ENCODE measurements at places on chromosomes 7 and 10.
A peak's percentile ranks its signal among the peaks of the same experiment; 100 is the strongest.

DNA sequence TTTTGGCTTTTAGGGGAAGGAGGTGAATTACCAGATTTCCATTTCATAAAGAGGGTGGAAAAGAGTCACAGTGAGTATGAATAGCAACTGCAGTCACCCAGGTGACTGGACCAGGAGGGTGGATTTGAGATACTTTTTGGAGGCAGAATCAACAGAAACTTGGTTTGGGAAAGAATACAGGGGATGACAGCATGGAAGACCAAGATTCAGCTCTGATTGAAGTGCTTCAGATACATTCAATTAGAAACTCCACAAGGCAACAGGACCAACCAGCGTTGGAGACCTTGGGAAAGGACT, 83.0 kb downstream of the SGMS1 start:
- DNase-seq = no peak

DNA sequence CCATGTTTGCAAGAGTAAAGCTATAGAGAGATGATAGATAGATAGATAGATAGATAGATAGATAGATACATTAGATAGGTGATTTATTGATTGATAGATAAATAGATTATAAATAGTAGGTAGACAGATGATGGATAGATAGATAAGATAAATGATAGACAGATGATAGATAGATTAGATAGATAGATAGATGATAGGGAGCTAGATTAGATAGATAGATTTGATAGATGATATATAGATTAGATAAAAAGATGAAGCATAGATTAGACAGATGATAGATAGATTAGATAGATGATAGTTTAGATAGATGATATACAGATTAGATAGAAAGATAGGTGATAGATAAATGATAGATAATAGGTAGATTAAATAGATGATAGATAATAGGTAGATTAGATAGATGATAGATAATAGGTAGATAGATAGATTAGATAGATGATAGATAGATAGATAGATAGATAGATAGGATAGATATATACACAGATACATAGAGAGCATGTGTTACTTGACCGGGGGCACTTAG, 243.3 kb upstream of the FOXK1 start:
- DNase-seq = no peak

GRCh38 chr10:64798297-64798696, 1277.1 kb downstream of the REEP3 start:
- no peak for DNase-seq

DNA sequence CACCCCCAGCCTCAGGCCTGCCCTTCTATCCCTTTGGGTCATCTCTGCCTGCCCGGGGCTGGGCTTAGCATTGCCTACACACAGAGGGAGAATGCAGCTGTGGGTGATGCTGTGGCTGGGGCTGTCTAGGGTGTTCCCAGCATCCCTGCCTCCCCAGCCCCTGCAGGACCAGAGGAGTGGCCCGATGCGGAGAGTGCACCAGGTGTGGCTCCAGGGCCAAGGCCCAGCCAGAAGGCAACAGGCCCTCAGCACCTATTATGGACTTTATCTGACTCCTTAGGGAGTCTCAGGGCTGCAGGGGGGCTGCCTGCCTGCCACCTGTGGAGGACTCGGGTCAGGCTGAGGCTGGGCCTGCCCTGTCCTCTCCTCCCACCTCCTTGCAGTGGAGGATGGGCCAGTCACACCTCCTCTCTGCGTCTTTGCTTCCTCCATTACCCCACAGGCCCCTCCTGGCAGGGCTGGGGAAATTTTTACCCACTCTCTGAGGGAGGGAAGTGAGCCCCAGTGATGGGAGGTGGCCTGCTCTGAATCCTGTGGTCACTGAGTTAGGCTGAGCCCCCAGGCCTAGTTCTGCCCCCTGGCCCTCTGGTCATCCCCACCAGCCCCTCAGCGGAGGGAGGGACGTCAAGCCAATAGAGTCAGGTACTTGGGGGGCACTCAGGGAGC, 92.9 kb upstream of the PCBD1 start:
- DNase-seq = no peak

GRCh38 chr10:63965846-63966245, 444.6 kb downstream of the REEP3 start:
- DNase-seq = no peak

- DNase-seq = peak; percentile 58
These were observed 62.2 kb downstream of the SAMD9 start for GRCh38 chr7:93055543-93056107.

GRCh38 chr10:102802920-102803534, 34.2 kb downstream of the CYP17A1 start:
- peak; percentile 98 for DNase-seq

- no peak for DNase-seq
These were observed 227.5 kb downstream of the LRMDA start for GRCh38 chr10:75658915-75659314.

DNA sequence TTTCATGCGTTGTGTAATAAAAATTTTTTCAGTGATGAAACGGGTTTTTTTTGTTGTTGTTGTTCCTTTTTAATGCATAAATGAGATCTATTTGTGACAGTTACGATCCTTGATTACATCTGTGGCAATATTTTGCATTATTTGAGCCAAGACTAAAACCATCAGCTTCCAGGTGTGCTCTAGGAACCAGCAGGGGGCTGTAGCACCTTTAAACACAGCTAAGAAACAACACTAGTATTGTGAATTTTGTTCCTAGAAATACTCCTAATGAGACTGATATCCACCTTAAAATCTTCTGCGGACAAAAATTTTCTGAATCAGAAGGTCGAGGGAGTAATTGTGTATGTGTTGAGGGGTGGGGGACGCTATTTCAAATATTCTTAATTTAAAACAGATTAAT, 52.6 kb downstream of the FGFBP3 start:
- DNase-seq = peak; percentile 25

- DNase-seq = no peak
These were observed 162.6 kb upstream of the MAGI2 start for GRCh38 chr7:79615871-79616640.

- DNase-seq = peak; percentile 76
These were observed 11.1 kb upstream of the INA start for GRCh38 chr10:103265717-103266329.

DNA sequence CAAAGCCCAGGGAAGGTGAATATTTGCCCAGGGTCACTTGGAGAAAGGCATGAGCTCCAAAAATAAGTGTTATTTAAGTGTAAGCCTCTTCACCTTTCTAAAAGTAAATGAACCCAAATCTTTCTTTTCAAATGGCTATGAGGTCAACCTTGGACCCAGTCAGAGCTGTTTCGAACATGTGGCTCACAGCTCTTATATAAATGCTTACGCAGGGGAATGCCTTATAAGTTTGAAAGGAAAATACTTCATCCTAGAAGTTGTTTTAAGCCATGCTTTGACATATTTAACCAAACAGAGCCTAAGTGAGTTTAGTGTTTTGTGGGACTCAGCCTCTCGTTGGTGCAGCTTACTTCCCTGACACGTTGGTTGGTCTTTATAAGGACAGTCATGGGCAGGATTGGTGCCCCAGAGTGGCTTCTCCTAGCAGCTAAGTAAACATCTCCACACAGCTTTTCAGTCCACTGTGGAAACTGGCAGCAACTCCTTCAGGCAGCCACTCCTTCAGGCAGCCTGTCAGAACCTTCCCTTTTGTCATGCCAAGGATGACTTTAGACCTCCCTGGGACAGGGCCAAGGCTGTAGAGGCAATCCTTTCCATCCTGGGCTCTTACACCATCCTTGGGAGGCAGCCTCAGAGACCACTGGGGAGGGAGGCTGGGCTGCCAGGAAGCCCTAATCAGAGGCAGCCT, 43.6 kb downstream of the MINDY4 start:
- DNase-seq = peak; percentile 40

GRCh38 chr10:72702868-72703581, 11.1 kb downstream of the MCU start:
- DNase-seq = peak; percentile 61

- peak; percentile 57 for DNase-seq
These were observed 34.3 kb upstream of the PTF1A start for GRCh38 chr10:23157691-23158369.

- DNase-seq = no peak
These were observed 24.0 kb upstream of the HABP2 start for GRCh38 chr10:113528876-113529275.

- DNase-seq = no peak
These were observed 655.0 kb upstream of the ADARB2 start for GRCh38 chr10:2392145-2392812.

DNA sequence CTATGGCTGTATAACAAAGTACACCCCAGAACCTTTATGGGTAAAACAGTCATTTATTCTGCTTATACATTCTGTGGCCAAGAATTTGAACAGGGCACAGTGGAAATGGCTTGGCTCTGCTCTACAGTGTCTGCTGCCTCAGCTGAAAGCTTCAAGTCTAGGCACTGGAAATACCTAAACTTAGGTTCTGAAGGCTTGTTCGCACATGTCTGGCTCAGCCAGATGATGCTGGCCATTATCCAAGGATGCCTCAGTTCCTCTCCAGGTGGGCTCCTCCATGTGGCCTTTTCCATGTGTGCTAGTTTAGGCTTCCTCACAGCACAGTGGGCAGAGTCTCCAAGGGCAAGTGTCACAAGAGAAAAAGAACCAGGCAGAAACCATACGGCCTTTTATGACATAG, 76.8 kb downstream of the RALA start:
- no peak for DNase-seq

DNA sequence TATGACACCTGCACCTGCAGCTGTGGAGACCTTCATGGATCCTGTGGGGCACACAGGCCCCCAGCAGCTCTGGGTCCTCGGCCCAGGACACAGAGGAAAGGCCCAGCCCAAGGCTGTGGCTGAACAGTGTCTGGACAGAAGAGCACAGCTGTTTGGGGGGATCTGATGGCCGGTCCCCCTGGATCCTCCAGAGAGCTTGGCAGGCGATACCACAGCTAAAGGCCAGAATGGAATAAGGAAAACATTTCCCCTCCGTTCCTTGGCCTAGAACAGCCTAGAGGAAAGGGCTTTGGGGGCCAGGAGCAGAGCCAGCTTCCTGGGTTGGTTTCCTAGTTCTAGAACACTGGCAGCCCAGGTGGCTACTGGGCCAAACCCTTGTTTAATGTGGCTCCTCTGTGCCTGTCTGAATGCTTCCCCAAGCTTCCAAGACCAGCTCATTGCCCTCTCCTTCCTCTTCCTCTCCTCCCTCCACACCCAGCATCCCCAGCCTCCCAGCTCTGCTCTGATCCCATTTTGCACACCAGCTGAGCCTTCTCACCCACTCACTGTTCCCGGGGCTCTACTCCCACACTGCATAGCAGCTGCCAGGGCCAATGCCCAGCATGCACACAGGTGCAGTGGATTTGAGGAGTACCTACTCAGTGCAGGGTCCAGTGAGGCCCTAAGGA, 46.9 kb downstream of the GPAM start:
- no peak for DNase-seq

DNA sequence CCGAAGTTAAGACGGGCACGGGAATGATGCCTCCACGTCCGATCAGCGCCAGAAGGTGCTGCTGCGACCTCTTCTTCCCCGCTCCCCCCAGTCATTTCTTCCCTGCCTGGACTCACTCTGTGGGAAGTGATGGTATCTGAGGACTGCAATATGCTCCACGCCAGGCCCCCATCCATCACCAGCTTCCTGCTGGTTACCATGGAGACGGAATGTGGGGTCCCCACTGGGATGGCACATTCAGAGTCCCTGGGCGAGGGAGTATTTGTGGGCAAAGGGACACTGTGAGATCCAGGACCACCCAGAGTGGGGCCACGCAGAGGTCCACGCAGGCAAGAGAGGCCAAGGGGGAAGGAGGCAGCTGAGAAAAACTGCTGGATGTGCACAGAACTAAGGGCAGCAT, 39.7 kb downstream of the CARD11 start:
- no peak for DNase-seq

GRCh38 chr10:130969700-130970099, 341.8 kb downstream of the TCERG1L start:
- no peak for DNase-seq

- DNase-seq = peak; percentile 90
These were observed 2.6 kb upstream of the CAV1 start for GRCh38 chr7:116522247-116522646.

GRCh38 chr10:11655836-11656235, 44.4 kb upstream of the USP6NL start:
- DNase-seq = peak; percentile 4

- peak; percentile 27 for DNase-seq
These were observed 21.1 kb downstream of the NCAPG2 start for GRCh38 chr7:158683541-158683940.

DNA sequence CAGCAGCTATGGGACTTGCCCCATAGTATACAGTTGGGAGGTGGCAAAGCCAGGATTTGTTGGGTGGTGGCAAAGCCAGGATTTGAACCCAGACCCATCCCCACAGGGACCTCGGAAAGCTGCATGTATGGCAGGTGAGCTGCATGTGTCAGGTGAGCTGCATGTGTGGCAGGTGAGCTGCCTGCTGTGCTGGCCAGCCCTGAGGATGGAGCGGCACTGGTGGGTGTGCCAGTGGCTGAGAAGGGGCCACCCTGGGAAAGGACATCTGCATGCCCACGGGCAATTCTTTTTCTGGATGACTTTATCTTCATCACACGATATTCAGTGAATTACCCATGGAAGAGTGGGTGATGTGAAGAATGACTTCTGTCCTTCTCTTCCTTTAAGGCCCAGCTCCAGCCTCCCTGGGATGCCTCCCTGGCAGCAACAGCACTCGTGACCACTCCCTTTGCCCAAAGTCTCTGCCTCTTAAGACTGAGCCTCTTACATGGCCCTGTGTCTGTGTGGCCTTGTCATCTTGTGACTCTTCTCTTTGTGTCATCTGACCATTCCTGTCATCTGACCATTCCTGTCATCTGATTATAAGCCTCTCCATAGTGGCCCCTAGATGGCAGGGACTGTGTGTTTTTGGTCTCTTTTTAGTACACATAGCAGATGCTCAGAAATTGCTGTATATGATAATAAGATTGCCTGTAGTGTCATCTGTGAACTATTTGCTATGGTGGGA, 25.0 kb downstream of the CLEC2L start:
- DNase-seq = no peak

DNA sequence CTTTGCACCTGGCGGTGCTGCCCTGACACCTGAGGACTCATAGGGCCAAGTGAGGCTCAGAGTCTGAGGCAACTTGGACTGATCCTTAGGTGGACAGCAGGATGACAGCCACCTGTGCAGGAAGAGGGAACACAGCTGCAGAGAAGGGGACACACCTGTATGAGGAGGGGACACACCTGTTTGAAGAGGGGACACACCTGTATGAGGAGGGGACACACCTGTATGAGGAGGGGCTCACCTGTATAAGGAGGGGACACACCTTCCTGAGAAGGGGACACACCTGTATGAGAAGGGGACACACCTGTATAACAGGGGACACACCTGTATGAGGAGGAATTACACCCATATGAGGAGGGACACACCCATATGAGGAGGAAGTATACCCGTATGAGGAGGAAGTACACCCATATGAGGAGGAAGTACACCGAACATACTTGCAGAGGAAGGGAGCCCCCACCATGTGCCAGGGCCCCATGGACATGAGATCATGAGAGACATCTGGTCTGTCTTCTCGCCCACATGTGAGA, 285.9 kb downstream of the ADARB2 start:
- DNase-seq = no peak

DNA sequence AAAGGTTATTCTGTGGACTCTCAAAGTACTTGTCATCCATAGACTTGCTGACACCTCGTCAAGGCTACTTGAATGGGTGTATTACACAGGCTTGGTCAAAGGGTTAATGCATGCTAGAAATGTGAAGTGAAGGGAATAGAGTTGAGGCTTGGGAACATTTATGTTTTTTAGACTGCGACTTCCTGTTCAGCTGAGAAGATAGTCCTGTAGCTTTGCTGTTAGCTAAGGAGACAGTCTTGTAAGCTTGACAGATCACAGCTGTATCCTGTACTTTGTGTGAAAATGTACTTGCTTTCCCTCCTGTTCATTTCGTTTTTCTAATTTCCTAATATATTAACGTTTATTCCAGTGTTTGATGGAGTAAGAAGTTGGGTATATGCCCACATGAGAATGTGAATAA, 52.1 kb downstream of the ADD3 start:
- DNase-seq = no peak

All from fibroblast of mammary gland (primary cell).